ENCODE measurements at places on chromosomes 1 and 21.

- DNase-seq: no peak
Measured at GRCh38 chr1:210234329-210234757, 1.7 kb downstream of the SERTAD4 start.

DNA sequence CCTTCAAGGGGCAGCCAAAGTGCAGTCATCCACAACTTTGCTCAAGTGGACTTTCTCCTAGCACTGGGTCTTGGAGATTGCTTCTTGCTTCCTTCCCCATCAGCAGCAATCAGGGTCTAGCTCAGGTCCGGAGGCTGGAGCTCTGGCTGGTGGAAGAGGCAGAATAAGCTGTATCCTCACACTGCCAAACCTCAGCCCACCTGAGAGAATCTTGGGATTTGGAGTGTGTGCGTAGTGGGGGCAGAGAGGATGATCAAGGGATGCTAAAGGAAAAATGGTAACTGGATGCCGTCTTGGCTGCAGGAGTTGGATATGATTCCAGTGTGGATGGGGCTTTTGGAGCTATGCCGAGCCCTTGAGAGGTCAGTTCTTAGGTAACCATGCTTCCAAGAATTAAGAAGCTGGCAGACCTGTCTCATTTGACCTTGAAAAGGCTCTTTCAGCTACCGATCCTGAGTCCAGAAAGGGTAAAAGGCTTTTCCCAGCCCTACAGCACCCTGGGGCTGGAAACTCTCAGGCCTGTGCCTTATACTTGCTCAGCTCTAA lies 4.5 kb upstream of the NFASC start:
- no peak for DNase-seq

- DNase-seq: no peak
Measured at GRCh38 chr1:161777261-161777660, 11.1 kb downstream of the ATF6 start.

GRCh38 chr21:42218836-42219605 lies at the start of gene ABCG1:
Gene ABCG1, plus strand, starts transcription at chr21:42219140. Its CDS starts 123 bp downstream, at chr21:42219263.
- peak; percentile 56 for DNase-seq

- no peak for DNase-seq
Measured at GRCh38 chr1:214967865-214968575, 114.5 kb upstream of the KCNK2 start.

GRCh38 chr1:59243550-59243949 lies 53.3 kb upstream of the FGGY start:
- DNase-seq: no peak

- DNase-seq: no peak
Measured at GRCh38 chr1:11913291-11913690, 12.9 kb downstream of the KIAA2013 start.

- peak; percentile 6 for DNase-seq
Measured at GRCh38 chr1:245091818-245092637, 62.8 kb upstream of the KIF26B start.

- no peak for DNase-seq
Measured at GRCh38 chr1:209617047-209617673, 33.6 kb downstream of the CAMK1G start.

GRCh38 chr1:179917601-179918429 lies 35.7 kb downstream of the TOR1AIP1 start:
- no peak for DNase-seq

DNA sequence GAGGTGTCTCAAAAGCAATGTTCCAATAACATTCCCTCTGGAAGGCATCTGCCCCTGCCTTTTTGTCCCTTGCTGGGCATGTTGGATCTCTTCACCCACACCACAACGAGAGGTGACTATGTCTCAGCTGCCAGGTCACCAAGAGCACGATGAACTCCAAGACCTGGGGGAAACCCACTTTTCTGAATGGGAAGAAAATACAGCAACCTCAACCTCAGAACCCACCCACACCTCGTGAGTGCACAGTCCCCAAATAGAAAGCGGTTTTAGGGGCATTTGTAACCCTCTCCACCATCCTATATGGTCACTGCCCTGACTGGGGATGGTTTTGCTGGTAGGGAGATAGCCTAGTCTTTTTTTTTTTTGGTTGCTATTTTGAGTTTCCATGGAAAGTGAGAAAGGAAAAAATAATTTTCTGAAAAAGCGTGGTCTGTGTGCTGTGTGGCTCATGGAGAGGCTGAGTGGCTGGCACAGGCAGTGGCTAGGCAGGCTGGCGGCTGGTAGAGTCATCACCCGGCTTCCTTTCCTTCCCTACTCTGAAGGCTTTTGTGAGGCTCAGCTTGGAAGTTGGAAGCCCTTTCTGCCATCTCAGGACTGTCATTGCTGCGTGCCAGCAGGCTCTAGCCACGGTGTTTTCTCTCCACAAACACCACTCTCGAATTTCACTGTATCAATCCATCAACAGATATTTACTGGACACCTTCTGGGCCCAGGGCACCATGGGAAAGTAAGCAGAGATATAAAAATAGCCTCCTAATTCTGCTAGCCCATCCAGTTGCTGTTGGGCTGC lies 15.8 kb downstream of the TSPAN2 start:
- DNase-seq: no peak

DNA sequence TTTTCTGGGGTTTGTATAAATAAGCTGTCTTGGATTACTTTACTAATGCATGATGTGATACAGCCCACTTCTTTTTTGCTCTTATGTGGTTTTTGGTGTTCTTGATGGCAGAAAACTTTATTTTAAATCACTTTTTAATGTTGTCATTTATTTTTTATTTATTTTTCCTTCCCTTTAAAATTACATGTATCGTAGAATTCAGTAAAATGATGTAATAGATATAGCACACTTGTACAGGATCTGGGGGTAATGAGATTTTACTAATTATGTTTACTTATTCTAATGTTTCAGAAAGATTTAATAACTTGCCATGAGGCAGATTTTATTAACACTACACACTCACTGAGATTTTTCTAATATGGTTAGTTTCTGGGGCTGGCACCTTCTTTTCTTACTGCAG lies 701 bp upstream of the B3GALT2 start:
- DNase-seq: no peak

GRCh38 chr1:190551638-190552037 lies 74.0 kb upstream of the BRINP3 start:
- DNase-seq: no peak

DNA sequence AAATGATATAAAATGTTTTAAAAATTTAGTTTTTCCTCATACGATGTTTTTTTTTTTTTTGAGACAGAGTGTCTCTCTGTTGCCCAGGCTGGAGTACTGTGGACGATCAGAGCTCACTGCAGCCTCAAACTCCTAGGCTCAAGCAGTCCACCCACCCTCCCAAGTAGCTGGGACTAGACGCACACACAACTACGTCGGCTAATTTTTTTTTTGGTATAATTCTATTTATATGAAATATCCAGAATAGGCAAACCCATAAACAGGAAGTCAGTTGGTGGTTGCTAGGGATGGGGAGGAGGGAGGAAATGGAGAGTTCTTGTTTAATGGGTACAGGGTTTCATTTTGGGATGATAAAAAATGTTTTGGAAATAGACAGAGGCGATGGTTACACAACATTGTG lies 56.5 kb downstream of the WARS2 start:
- no peak for DNase-seq

DNA sequence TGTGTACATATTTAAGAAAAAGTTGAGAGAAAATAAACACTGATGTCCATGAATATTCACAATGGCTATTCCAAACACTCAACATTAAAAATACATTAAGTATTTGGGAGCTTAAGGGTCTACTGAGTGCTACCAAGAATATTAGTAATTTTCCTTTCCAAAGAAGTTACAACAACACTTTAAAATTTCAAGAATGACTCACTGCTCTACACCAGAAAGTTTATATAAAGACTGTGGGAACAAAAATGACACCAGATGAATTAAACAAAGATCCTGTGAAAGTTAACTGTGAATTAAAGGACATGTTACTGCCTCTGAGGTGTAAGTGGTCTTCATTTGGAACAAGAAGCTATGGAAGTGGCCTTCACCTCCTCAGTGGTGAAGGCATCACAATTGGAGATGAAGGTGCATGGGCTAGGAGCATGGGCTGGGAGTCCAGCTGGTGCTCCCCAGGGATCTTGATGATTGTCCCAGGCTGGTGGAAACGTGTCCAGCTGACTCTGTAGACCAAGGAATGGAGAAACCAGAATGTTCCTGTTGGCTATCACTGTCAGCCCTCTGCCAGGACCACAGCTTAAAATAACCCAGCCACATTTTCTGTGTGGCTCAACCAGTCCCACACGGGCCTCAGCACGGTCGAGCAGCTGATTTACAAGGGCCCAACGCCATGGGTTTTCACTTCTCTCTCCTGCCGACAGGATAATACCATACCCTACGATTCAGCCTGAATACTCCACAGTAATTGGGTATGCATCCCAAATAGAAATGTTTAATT lies 28.8 kb downstream of the TAF5L start:
- no peak for DNase-seq

DNA sequence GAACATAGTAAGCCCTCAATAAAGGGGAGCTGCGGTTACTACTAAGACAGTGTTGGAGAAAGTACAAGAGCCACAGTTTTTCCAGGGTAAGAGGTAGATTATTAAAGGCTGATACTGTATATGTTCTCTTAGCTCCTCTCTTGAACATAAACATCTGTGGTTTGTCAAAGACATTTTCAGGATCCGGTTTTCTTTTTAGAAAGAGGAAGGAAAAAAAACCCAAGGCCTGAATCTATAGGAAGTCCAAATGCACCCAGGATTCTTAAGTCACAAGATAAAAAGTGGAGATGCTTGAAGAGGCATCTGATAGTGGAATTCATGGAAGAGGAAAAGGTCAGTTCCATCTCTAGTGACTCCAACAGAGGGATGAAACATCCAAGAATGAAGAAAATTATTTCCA lies 24.6 kb upstream of the SLC45A3 start:
- DNase-seq: no peak

GRCh38 chr1:230787471-230787870 lies 40.3 kb downstream of the CAPN9 start:
- no peak for DNase-seq

DNA sequence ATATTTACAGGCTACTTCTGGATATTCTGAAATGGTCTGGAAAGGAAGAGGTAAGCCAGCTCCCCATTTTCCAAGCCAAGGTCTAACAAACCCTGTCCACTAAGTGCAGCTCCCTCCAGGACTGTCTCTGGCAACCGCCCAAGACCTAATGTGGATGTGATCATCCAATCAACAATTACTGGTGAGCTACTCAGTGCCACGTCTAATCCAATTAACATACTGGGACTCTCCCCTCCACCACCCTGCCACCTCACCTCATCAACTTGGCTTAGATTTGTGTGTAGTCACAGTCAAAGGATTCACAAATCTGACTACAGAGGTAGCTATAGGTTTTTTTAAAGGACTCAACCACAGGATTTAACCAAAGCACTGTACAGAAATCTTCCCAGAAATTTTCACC lies 25.4 kb upstream of the S100A7 start:
- DNase-seq: no peak

- DNase-seq: no peak
Measured at GRCh38 chr1:235759336-235759735, 107.4 kb downstream of the LYST start.

- DNase-seq: peak; percentile 56
Measured at GRCh38 chr1:175192630-175193526, at the start of gene KIAA0040. Gene KIAA0040, minus strand, starts transcription at chr1:175192776. Its CDS starts 31,763 bp downstream, at chr1:175161013.
